Mesothelial cell of epicardium (in vitro differentiated cells): ENCODE measurements at places on chromosomes 5 and 9. TPM values are rescaled to one million over a fixed set of nuclear protein-coding genes. Genes with fewer than 3 reads are reported as not detected.

DNA sequence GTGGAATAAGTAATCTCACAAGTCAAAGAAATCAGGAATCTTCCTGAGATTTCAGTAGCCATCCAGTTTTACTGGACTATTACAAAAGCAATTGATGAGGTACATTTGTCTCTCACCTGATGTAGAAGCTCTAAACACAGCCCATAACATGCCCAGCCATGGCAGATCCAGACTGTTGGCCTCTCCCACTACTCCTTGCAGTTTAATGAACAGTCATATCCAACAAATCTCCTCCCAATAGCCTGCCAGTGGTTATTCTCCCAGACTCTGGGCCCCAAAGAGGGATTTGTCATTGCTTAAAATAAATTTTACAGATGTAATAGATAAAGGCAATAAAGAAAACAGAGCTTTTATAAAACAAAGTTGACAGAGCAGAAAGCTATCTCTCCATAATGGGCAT is 80.8 kb downstream of the ZNF608 start:
- H3K27me3 ChIP-seq = no peaks in the 10 kb centered on the region
- peak overlapping the region; percentile 47 for H3K27ac ChIP-seq
- no peaks in the 10 kb centered on the region for H3K36me3 ChIP-seq
- no peak for DNase-seq
- no peak overlapping the region for H3K4me3 ChIP-seq

DNA sequence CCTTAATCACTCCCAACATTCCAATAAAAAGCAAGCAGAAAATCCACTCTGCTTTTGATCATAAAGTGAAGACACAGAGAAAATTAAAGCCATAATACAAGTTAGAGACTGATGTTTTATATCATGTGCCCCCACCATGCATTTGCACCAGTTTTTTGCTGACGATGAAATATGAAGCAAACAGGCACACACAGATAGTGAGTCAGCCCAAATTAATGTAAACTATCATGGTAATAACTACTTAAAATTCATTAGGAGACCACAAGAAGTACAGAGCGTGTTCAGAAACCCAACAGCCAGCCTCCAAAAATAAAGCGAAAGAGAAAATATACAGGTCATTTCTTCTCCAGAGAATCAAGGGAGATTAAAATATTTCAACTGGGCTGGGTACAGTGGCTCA is 46.4 kb upstream of the KDM4C start:
- H3K4me3 ChIP-seq = no peak overlapping the region
- H3K36me3 ChIP-seq = peaks cover 3% of the 10 kb centered on the region
- H3K4me1 ChIP-seq = peaks cover 4% of the 10 kb centered on the region
- H3K27ac ChIP-seq = peak overlapping the region; percentile 1
- no peak for DNase-seq
- H3K27me3 ChIP-seq = no peaks in the 10 kb centered on the region

CARD9 gene
- total RNA-seq = 3.6 to 4.9 TPM (median 4.0 TPM) in 3 replicates

GRCh38 chr5:75690669-75691068 is 26.6 kb downstream of the POC5 start:
- H3K4me3 ChIP-seq = no peak overlapping the region
- no peak overlapping the region for H3K27ac ChIP-seq
- DNase-seq = no peak
- H3K27me3 ChIP-seq = no peaks in the 10 kb centered on the region
- no peaks in the 10 kb centered on the region for H3K4me1 ChIP-seq

DNA sequence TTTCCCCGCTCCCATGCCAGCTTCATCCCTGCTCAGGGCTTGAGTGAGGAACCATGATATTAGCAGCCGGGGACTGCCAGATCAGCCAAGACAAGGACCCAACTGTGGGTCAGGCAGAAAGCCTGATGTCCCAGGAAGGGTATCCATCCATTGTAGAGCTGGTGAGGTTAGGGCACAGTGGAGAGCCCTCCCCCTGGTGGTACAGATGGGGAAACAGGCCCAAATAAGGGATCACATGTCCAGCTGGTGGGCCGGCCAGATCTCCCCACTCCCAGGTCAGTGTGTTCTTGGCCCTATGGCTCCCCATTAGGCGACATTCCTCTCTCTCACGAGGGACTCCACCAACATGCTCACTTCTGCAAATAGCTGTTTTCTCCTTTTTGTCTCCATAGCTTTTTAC is 9.0 kb downstream of the CDX1 start:
- H3K27ac ChIP-seq = no peak overlapping the region
- H3K4me3 ChIP-seq = no peak overlapping the region
- peaks cover 5% of the 10 kb centered on the region for H3K27me3 ChIP-seq
- H3K36me3 ChIP-seq = no peaks in the 10 kb centered on the region
- peaks cover 15% of the 10 kb centered on the region for H3K4me1 ChIP-seq

CAMK2A gene
- 3.9 to 4.1 TPM (median 4.0 TPM) in 3 replicates for total RNA-seq

DNA sequence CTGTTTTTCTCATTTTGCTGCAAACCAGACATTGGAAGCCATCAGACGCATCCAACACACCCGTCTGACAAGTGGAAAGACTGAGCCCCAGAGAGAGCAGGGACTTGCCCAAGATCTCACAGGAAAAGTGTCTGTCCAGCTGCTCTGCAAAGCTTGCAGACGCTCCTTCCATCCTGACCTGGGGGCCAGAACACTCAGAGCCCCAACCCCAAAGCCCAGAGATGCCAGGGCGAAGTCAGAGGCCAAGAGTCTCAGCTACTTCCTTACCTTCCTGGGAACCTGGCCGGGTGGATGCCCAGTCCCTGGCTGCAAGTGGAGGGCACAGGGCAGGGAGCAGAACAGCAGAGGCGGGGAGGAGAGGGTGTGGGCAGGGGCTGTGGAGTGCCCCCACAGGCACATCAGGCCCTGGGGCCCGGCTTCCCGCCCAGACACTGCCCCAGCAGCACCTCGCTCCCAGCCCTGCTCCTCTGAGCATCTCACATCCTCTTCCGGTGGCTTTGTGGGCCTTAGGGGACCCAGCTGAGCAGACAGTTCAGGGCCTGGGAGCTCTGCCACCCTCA is 9.7 kb upstream of the RALGDS start:
- no peak overlapping the region for H3K4me3 ChIP-seq
- peaks cover 9% of the 10 kb centered on the region for H3K4me1 ChIP-seq
- peaks cover 1% of the 10 kb centered on the region for H3K36me3 ChIP-seq

ANKRD20A1 gene
- total RNA-seq = 2.6 to 6.8 TPM (median 6.5 TPM) in 3 replicates

GRCh38 chr9:2234371-2234893 is 219.3 kb downstream of the SMARCA2 start:
- peaks cover 3% of the 10 kb centered on the region for H3K36me3 ChIP-seq
- no peak overlapping the region for H3K27ac ChIP-seq
- no peak for DNase-seq
- peaks cover 12% of the 10 kb centered on the region for H3K4me1 ChIP-seq

GRCh38 chr5:169650701-169651331 is 13.7 kb downstream of the DOCK2 start:
- peaks cover 8% of the 10 kb centered on the region for H3K4me1 ChIP-seq
- no peak overlapping the region for H3K27ac ChIP-seq
- no peaks in the 10 kb centered on the region for H3K36me3 ChIP-seq
- no peak overlapping the region for H3K4me3 ChIP-seq
- peaks cover 21% of the 10 kb centered on the region for H3K27me3 ChIP-seq
- DNase-seq = no peak

GRCh38 chr5:11268891-11269290 is 507.9 kb upstream of the DAP start:
- no peaks in the 10 kb centered on the region for H3K4me1 ChIP-seq
- H3K4me3 ChIP-seq = no peak overlapping the region
- no peaks in the 10 kb centered on the region for H3K36me3 ChIP-seq
- H3K27ac ChIP-seq = no peak overlapping the region

PIP5KL1 gene
- 7.6 to 9.0 TPM (median 8.2 TPM) in 3 replicates for total RNA-seq

DNA sequence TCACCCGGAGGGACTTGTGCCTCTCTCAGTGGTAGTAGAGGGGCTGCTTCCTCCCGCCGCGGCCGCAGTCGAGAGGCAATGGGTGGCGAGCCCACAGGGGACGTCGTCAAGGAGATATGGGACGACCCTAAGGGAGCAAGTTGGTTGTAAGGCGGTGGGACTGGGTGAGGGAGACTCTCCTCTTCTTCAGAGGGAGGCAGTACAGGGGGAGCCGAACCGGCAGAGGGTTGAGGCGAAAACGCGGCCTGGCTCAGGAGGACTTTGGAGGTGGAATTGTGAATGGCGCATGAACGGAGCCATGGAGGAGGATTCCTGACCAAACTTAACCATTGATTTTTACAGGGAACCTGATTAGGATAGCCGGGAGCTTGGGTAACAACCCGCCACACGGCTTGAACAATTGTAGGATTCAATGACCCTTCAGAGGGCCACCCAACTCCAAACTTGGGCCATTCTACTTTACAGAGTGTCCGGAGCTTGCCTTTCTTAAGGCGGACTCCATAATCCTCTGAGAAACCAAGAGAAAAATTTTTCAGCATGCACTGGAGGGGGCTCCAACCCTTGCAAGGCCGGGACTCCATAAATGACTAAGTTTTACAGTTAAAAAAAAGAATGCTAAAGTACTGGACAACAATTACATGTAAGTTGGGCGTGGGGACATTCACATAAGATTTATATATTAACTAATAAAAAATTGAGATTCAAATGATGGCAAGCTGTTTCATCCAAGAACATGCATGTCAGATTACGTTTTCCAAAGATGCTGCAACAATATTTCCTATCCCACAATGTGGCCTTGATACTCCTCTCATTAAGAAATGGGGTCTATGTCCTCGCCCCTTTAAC is 19.4 kb upstream of the RHOBTB3 start:
- H3K4me1 ChIP-seq = peaks cover 41% of the 10 kb centered on the region
- peak overlapping the region; percentile 94 for H3K27ac ChIP-seq
- DNase-seq = no peak
- H3K27me3 ChIP-seq = no peaks in the 10 kb centered on the region
- peak overlapping the region; percentile 62 for H3K4me3 ChIP-seq

DNA sequence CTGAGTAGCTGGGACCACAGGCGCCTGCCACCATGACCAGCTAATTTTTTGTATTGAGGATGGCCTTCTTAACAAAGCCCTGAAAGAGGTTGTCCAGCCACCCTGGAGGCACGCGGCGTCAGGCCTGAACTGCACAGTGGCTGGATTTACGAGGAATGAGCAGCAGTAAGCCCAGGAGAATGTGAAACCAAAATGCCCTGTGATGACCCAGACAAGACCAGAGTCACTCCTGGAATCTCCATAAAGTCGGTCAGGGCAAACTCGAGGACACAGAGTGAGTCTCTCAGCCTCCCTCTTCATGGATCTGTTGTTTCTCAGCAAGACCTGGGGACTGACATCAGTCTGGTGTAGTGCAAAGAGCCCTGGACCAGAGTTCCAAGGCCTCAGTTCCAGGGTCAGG is 53.2 kb upstream of the C5orf58 start:
- H3K27me3 ChIP-seq = no peaks in the 10 kb centered on the region
- H3K36me3 ChIP-seq = no peaks in the 10 kb centered on the region
- no peaks in the 10 kb centered on the region for H3K4me1 ChIP-seq
- DNase-seq = no peak
- no peak overlapping the region for H3K4me3 ChIP-seq

IFNB1 gene
- not detected in 3 replicates for total RNA-seq

SUSD1 gene
- 24.1 to 26.0 TPM (median 25.8 TPM) in 3 replicates for total RNA-seq

GRCh38 chr5:160310140-160310539 is 2.2 kb downstream of the CCNJL start:
- H3K36me3 ChIP-seq = peaks cover 3% of the 10 kb centered on the region
- peaks cover 17% of the 10 kb centered on the region for H3K4me1 ChIP-seq
- peaks cover 3% of the 10 kb centered on the region for H3K27me3 ChIP-seq

EGFLAM gene
- 6.8 to 7.1 TPM (median 7.1 TPM) in 3 replicates for total RNA-seq

DNA sequence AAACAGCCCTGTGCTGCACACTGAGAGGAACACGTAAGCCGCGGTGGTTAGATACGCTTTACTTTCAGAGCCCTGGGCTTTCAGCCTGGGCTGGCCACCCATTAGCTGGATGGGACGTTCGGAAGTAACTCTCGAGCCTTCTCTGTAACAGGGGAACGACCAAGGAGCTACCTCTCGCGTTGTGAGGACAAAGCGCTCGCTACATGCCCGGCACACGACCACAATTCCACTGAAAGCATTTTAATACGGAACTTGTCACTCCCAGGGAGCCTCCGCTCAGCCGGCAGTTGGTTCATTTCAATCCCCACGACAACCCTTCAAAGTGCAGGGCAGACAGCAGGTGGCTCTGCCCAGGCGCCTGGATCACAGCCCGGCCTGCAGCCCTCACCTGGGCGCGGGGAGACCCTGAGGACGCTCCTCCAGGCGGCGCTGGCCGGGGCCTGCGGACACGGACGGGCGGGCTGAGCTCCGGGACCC is 368 bp downstream of the SURF1 start:
- peaks cover 3% of the 10 kb centered on the region for H3K4me1 ChIP-seq
- H3K4me3 ChIP-seq = peak overlapping the region; percentile 88
- no peaks in the 10 kb centered on the region for H3K27me3 ChIP-seq
- DNase-seq = no peak
- peaks cover 10% of the 10 kb centered on the region for H3K36me3 ChIP-seq

GRCh38 chr5:118923295-118924005 is 64.9 kb downstream of the DTWD2 start:
- no peak for DNase-seq
- peak overlapping the region; percentile 54 for H3K4me3 ChIP-seq
- peaks cover 19% of the 10 kb centered on the region for H3K4me1 ChIP-seq
- peak overlapping the region; percentile 84 for H3K27ac ChIP-seq
- no peaks in the 10 kb centered on the region for H3K27me3 ChIP-seq

TRAF1 gene
- total RNA-seq = 7.7 to 8.2 TPM (median 8.0 TPM) in 3 replicates

NXNL2 gene
- 2.0 to 2.6 TPM (median 2.2 TPM) in 3 replicates for total RNA-seq

GRCh38 chr5:147234825-147235635 is at the start of gene STK32A:
Gene STK32A, plus strand, starts transcription at chr5:147235026. Its CDS starts 4,609 bp downstream, at chr5:147239635.
- peak within 1 kb of the TSS; percentile 69 for H3K4me3 ChIP-seq
- DNase-seq = peak; percentile 37
- H3K27me3 ChIP-seq = peaks cover 71% of the 10 kb centered on the region

DNA sequence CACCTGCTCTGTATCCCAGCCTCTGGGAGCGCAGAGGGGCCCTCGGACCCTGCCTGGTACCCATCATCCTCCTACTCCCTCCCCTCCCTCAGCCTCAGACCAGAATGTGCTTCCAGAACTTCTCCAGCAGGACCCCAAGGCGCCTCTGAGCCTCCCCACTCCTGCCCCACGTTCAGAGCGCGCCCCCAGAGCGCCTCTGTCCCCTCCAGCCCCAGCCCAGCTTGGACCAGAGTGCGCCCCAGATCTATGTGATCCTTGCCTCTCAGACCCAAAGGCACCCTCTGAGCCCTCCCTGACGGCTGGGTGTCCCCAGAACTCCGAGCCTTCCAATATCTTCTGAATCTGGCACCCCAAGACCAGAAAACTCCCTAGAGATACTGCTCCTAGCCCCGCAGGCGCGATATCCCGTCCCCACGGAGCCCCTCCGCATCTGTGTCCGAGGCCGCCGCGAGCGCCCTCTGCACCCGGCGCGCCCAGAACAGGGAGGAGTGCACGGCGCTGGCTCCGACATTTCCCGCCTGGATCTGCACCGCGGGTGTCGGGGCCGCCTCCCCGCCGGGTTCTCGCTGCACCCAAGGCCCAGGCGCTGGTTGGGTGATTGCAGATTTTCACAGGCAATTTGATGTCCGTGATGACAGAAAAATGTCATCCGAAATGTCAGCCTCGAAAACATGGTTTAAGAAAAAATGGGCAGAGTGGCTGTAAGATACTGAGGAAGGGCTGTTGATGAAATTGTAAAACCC is 522 bp downstream of the BHMT start:
- H3K4me1 ChIP-seq = peaks cover 13% of the 10 kb centered on the region
- H3K4me3 ChIP-seq = peak overlapping the region; percentile 48
- DNase-seq = no peak
- peaks cover 1% of the 10 kb centered on the region for H3K36me3 ChIP-seq
